NCI-H1694 (cell line): ENCODE measurements at places on chromosomes 3 and 15.

GRCh38 chr15:75145027-75145841 lies 56.4 kb upstream of the C15orf39 start:
- no peak for DNase-seq

DNA sequence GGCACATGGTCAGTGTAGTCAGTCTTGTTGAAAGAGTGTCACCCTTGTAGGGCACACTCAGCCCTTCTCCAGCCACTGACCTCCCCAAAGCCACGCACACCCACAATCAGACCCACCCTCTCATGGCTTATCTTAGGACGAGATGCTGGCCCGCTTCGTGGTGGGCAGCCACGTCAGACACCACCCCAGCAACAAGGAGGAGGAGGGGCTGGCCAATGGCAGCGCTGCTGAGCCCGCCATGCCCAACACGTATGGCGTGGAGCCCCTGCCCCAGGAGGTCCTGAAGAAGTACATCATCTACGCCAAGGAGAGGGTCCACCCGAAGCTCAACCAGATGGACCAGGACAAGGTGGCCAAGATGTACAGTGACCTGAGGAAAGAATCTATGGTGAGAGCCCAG lies 10.1 kb upstream of the PODXL2 start:
- no peak for DNase-seq

DNA sequence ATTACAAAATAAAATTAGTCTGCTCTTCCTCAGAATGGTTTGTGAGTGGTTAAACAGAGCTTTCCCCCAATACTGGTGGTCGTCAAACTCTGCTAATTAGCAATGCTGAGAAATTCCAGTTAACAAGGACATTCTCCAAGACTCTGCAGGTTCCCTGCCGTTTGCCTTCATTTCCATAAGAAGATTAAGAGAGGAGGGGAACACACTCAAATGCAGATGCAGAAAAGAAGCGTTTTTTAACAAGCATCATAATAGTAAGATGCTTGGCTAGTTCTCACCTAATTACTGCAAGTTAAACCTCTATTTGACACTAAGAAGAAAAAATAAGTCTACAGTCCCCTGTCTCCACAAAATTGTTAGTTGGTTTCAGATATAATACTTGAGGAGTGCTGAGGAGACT lies 3.7 kb upstream of the SOX2 start:
- no peak for DNase-seq

DNA sequence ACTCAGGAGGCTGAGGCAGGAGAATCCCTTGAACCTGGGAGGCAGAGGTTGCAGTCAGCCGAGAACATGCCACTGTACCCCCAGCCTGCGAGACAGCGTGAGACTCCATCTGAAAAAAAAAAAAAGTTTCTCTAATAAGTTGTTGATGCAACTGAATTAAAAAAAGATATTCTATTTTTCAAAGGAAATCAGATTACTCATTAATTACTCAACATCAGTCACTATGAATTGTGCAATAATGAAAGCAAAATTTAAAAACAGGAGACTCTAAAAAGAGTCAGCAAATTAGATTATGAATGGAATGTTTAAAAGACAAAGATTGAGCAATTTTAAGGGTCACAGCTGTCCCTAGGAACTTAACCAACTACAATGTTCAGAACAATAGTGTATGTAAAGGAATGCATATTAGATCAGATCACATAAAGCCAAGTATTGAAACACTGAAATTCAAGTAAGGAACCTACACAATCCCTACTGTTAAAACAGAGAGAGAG lies 60.2 kb upstream of the SLC4A7 start:
- DNase-seq, result no peak

- no peak for DNase-seq
Observed at GRCh38 chr3:190032923-190033322, 87.8 kb downstream of the P3H2 start.

- DNase-seq, result no peak
Observed at GRCh38 chr3:126003447-126004190, 34.6 kb downstream of the ROPN1B start.

GRCh38 chr3:39765575-39765974 lies 43.8 kb upstream of the MYRIP start:
- no peak for DNase-seq

DNA sequence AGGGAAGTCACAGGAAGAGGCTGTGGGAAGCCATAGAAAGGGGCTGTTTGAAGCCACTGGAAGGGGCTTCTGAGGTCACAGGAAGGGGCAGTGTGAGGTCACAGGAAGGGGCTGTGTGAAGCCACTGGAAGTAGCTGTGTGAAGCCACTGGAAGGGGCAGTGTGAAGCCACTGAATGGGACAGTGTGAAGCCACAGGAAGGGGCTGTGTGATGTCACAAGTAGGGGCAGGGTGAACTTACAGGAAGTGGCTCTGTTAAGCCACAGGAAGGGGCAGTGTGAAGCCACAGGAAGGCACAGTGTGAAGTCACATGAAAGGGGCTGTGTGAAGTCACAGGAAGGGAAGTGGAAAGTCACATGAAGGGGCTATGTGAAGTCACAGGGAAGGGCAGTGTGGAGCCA lies 33.1 kb downstream of the GASK1A start:
- no peak for DNase-seq

GRCh38 chr3:134471521-134472193 lies 14.1 kb downstream of the ANAPC13 start:
- DNase-seq, result no peak

DNA sequence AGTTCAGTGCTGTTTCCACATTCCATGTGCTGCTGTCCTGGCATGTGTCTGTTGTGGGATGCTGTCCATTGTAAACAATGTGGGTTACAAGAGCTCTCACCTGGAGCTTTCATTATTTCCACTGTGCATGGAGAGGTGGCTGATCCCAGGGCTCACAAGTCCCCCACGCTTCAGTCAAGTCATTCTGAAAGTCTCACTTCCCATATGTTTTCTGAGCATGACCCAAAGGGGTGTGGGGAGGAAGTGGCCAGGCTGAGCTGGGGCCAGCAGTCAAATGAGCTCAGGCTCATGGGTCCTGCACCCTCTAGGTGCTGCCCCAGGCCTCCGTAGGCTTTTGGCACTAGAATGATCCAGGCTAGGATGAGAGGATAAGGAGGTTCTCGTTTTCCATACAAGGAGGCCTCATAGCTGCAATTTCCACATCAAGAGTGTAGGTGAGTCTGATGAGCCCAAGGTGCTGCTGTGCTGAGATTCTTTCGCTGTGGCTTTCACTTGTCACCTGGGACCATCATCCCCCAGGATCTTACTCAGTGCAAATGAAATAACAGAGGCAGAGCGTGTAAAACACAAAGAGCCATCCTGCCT lies 22.0 kb downstream of the STARD5 start:
- no peak for DNase-seq

- no peak for DNase-seq
Observed at GRCh38 chr15:90914305-90915080, 11.4 kb downstream of the MAN2A2 start.

DNA sequence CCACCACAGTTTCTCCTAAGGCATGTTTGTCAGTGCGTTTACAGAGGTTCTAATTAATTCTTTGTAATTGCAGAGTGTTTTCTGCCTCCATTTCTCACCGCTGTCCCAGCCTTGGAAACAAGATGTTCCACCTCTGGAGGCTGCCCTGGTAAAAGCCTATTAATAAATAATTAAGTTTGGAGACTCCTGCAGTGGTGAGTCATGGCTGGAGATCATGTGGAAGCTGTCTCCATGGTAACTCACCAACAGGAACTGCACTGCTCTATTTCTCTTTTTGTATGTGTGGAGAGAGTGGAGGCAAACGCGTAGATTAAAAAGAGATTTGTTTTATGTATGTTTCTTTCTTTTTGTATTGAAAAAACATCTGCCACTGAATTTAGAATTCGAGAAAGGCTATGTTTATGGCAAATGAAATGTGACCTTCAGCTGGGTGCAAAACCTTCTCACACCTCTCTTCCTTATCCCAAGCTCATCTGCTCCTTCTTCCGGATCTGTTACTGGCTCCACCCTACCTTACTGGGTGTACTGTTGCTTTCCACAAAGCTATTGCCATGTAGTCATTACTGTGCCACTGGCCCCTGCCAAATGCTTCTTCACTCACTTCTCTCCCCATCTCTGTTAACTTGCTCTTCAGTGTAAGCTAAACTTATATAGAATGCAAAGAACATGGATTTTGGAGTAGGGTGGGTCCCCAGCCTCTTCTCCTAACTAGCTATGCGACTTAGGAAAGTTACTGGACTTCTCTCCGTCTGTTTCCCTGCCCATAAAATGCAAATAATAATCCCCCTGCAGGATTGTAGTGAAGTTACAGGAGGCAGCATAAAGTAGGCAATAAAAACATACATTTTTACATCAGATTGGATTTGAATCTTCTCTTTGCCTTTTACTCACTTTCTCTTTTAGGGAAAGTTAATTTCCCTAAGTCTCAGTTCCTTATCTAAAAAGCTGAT lies 778.5 kb downstream of the NTRK3 start:
- peak; percentile 12 for DNase-seq

DNA sequence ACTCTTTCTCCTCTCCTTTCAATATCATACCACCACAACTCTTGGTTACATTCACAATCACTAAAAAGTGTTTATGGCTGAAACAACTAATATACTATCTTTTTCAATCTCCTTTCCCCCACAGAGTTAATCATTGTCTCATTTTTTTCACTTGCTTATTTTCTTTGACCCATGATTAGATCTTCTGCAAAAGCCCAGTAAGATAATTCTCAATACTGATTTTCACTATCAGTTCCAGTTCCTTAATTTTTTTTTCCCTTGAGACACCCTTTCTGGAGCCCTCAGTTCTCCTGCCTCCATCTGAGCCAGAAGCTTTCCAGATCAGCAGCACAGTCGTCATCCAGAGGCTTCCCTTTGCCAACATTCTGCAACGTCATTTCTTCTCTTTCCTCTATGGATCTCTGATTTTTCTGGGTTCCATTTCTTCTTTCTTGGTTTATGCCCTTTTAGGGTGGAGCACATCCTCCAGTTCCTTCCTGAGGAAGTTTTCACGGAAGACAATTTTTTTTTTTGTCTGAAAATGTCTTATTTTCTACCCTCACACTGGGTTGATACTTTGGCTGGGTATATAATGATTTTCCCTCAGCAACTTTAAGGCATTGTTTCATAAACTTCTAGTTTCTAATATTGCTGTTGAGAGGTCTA lies 88.7 kb upstream of the C15orf39 start:
- DNase-seq, result no peak

DNA sequence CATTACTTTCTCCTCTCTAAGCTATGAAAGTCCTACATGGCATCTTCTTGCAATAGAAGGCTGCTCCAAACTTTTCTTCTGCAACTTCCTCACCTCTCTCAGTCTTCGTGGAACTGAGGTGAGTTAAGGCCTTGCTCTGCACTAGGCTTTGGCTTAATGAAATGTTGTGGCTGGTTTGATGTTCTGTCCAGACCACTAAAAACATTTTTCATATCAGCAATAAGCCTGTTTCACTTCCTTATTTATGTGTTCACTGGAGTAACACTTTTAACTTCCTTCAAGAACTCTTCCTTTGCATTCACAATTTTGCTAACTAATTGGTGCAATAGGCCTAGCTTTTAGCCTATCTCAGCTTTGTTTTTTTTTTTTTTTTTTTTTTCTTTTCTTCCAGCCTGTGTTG lies 335.3 kb upstream of the NECTIN3 start:
- DNase-seq, result no peak

DNA sequence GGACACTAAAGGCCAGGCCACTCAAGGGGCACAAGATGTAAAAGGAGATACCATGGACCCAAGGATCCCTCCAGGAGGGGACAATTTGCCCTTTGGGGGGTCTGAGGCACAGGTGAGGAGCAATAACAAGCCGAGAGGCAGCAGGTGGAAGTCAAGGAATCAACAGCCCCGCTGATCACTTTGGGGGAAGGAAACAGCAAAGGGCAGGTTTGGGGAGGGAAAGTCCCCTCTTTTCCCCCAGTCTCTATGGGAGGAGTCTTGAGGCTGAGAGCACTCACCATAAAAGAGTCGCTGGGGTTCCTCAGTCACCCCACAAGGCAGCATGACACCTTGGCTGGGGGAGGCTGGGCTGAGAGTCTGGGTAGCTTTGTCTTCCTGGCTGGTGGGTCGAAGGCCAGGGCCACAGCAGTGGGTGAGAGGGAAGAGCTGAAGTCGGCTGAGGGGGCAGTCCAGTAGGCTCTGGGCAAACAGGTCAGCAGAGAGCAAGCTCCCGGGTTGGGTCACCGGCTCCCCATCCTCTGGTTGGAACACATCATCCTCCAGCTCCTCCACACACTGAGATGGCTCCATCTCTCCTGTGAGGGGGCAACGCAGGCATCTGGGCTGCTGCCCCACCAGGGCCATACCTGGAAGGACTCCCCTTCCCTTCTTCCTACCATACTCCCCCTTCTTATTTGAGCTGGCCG lies 3.0 kb downstream of the BMF start:
- no peak for DNase-seq

DNA sequence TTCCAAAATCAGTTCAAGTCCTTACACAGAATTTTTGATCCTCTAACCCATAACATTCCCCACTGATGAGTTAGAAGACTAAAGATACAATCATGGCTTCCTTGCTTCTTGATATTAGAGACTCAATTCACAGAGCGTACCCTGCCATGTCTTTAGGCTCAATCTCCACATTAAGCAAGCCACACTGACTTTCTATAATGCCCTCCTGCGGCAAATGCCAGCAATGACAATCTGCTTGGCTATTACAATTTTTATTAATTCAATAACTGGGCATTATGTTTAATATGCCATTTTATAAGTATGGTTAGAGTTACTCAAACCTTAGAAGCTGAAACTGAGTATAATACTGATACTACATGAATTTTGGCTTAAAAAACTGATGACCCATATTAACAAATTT lies 479.7 kb upstream of the NR2F2 start:
- DNase-seq, result no peak

DNA sequence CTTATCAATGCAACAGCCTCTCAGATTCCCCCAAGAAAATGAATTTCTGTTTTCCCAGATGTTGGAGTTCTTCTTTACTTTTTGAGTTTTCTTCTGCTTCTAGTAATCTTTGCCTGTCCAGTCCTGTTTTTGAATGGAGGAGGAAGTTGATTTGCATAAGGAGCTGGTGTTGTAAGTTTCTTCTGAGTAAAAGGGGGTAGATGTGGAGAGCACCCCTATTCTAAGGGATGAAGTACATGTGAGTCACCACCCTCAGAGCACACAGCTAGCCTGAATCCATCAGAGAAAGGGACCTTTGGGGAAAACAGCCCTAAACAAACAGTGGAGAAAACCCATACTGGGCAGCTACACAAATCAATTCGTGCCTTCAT lies 34.5 kb downstream of the ACAA1 start:
- no peak for DNase-seq

GRCh38 chr3:52443791-52444687 lies 864 bp downstream of the SEMA3G start:
- no peak for DNase-seq
